ENCODE measurements at places on chromosomes 7 and 10. TPM values are rescaled to one million over a fixed set of nuclear protein-coding genes. Genes with fewer than 3 reads are reported as not detected.

Gene DYDC2
- not detected for polyA plus RNA-seq

Gene SKIDA1
- polyA plus RNA-seq, result not detected

Gene CRHR2
- polyA plus RNA-seq, result not detected

Gene TMEM178B
- polyA plus RNA-seq, result not detected

Gene FGFBP3
- polyA plus RNA-seq, result 2.2 TPM

Gene GRID2IP
- polyA plus RNA-seq, result 0.09 TPM

Gene ENTPD1
- 48.0 TPM for polyA plus RNA-seq

Gene PRPS1L1
- polyA plus RNA-seq, result not detected

Gene STAG3
- polyA plus RNA-seq, result 61.5 TPM

Gene GPR26
- not detected for polyA plus RNA-seq

Gene TAS2R3
- not detected for polyA plus RNA-seq

Gene MACROH2A2
- not detected for polyA plus RNA-seq

Gene ACBD7
- not detected for polyA plus RNA-seq

Gene ZNF467
- polyA plus RNA-seq, result not detected

Gene LOXL4
- 0.08 TPM for polyA plus RNA-seq

Gene C10orf67
- not detected for polyA plus RNA-seq

Gene IGFBP1
- polyA plus RNA-seq, result not detected

Gene ZNF783
- polyA plus RNA-seq, result 8.1 TPM

Gene SPDYE1
- 0.10 TPM for polyA plus RNA-seq

Gene FAS
- polyA plus RNA-seq, result 11.1 TPM

Gene TFR2
- polyA plus RNA-seq, result 0.44 TPM

Gene CPN1
- polyA plus RNA-seq, result not detected

Gene WNT8B
- polyA plus RNA-seq, result not detected

Gene LRRD1
- not detected for polyA plus RNA-seq

Gene NPFFR1
- polyA plus RNA-seq, result not detected

Gene OR2A12
- not detected for polyA plus RNA-seq

Gene NYAP1
- polyA plus RNA-seq, result not detected

Gene COPG2
- polyA plus RNA-seq, result 2.3 TPM

Gene SUGCT
- 1.3 TPM for polyA plus RNA-seq

Gene NKX2-3
- polyA plus RNA-seq, result not detected

Gene CALCR
- not detected for polyA plus RNA-seq

Gene TMEM213
- not detected for polyA plus RNA-seq

Gene FOXI2
- not detected for polyA plus RNA-seq

Gene CALML5
- not detected for polyA plus RNA-seq

Gene SFTPA1
- polyA plus RNA-seq, result not detected

Gene KCNH2
- polyA plus RNA-seq, result 2.5 TPM

Gene HABP2
- polyA plus RNA-seq, result not detected

Gene SLC39A12
- not detected for polyA plus RNA-seq

Gene MTURN
- 8.9 TPM for polyA plus RNA-seq

Gene AKR1C4
- not detected for polyA plus RNA-seq

Gene GIMAP7
- 24.1 TPM for polyA plus RNA-seq

Gene SPACDR
- 0.78 TPM for polyA plus RNA-seq

Gene POU6F2
- not detected for polyA plus RNA-seq

All from IgD-negative memory B cell (primary cell).